ENCODE measurements at places on chromosomes 3 and 15.

- DNase-seq: no peak
Observed at GRCh38 chr15:42724276-42724675, 12.7 kb downstream of the CDAN1 start.

DNA sequence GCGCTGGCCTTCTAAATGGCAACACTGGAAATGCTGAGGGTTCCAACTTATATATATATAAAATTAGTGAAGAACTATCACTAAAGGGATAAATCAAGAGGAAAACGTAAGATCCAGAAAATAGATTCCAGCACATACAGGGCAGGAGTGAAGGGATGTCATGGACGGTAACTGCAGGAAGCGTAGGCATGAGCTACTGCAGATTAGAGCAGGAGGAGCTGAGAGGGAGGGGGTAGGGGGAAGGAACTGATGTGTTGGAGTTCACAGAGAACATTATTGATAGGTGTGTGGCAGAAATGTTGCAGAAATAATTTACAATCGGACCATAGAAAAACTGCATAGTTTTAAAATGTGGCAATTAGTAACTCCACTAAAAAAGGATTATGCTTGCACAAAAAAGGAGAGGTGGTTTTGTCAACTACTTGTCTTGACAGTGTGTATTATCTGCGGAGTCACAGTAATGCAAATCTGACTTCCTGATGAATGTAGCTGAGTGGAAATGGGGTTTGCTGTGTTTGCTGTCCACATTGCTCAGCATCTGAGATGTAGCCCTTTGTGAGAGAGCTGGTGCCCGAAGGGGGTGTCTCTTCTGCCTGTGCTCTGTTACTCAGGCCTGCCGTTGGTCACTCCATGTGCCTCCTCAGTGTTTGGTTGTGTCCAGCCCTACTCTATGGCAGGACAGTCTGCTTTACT lies 61.2 kb downstream of the PAK2 start:
- DNase-seq: no peak

GRCh38 chr15:90126022-90126421 lies 23.8 kb upstream of the IDH2 start:
- DNase-seq: no peak

DNA sequence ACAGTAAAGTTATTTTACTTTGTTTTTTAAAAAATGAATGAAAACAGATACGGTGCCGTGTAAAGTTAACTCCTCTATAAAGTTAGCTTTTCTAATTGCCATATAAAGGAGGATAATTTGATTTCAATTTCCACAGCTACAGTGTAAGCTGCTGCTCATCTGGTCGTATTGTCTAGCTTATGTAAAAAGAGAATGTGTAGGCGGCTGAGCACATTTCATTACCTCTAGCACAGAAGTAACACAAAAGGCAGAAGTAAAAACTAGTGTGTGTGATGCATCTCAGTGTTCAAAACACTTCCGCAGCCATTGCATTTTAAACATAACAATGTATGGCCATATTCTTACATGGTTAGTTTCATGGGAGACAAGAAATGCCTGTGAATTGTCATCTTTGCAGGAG lies 105.0 kb upstream of the P2RY1 start:
- DNase-seq: no peak

DNA sequence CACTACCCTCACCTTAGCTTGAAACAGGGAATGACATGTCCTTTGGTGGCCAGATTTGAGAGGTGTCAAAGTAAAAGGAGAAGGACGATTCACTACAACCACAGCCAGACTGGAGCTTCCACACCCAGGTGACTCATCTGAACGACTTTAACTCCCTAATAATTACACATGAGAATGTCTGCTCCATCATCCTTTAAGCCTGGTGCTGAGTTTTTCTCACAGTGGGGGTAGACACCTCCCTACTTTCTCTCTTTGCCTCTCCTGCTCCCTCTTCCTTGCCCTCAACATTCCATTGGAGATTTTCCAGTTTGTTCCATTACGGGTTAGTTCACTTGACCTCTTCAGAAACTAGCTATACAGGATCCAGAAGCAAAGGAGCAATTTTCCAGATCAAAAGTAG lies 154.3 kb upstream of the BHLHE40 start:
- no peak for DNase-seq

DNA sequence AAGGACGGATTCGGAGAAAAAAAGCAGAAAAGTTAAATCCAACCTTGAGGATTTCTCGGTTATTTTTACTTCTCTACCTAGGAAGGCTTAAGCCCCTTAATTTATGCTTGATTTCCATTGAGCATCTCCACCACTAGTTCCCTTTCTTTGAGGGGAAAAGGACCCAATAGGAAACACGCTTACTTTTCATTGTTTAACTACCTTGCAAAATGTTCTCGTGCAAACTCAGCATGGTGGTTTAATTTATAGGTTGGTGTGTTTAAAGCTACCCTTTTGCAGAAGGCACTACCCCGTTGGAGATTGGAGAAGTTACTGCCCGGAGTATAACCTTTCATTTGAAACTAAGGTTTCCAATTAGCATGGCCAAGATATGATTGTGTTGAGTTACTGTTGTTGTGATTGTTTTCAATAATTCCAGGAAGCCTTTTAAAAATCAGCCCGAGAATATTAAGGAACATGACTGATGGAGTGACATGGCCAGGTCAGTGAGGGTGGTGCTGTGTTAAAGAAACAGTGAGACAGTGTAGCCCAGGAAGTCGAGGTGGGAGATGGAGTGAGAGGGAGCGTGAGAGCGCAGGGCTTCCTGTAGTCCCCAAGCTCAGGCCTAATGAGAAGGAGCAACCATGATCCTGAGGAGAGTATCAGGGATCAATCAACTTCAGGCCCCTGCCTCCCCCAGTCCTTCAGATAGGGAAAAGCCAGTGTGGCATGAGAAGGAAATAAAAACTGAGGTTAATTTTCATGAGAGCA lies 76.6 kb downstream of the AQP9 start:
- no peak for DNase-seq

- DNase-seq: no peak
Observed at GRCh38 chr3:188007897-188008296, 146.1 kb upstream of the LPP start.

DNA sequence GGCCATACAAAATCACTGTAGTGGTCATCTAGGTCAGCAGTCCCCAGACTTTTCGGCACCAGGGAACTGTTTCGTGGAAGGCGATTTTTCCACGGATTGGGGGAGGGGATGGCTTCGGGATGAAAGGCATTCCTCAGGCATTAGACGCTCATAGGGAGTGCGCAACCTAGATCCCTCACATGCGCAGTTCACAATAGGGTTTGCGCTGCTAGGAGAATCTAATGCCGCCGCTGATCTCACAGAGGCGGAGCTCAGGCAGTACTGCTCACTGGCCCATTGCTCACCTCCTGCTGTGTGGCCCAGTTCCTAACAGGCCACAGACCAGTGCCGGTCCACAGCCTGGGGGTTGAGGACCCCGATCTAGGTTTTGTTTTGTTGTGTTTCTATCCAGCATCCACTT lies 200.1 kb downstream of the SLC9A9 start:
- no peak for DNase-seq

GRCh38 chr15:34883633-34884032 lies 85.9 kb downstream of the AQR start:
- no peak for DNase-seq

DNA sequence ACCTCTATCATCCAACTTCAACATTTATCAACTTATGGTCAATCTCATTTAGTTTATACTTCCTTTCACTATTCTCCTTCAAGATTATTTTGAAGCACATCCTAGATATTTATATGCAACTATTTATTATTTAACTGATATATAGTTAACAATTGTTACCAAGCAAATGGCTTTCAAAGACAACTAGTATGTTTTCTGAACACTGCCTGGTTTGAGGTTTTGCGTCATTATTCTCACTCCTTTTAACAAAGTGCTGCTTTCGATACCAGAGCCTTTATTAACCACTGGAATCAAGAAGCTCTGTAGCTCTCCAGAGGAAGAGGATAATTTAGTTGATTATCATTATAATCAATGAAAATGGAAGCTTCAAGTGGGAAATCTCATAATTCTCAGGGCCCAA lies 19.6 kb downstream of the ZIC1 start:
- no peak for DNase-seq

Data from activated naive CD4-positive, alpha-beta T cell treated with anti-CD3 and anti-CD28 coated beads for 36 hours (primary cell).